ENCODE measurements at places on chromosomes 6 and 20.

DNA sequence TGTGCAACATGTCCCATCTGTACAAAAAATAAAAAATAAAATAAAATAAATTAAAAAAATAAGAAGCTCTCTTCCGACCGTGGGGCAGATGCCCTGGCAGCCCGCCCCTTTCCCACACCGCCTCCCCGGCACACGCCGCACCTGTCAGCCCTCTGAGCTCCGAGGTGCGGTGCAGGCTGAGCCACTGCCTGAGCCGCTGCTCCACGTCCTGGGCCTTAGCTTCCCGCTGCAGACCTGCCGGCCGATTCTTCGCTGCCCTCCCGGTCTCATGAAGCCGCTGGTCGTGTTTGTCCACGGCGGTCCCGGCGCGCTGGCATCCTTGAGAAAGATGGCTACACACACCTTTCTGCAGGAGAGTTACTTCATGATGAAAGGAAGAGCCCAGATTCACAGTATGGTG, 10.7 kb upstream of the CLPSL2 start:
- H3K36me3 ChIP-seq = no peaks in the 10 kb centered on the region
- H3K4me3 ChIP-seq = no peak overlapping the region
- peaks cover 28% of the 10 kb centered on the region for H3K27me3 ChIP-seq
- H3K4me1 ChIP-seq = no peaks in the 10 kb centered on the region
- H3K27ac ChIP-seq = no peak overlapping the region
- no peak for DNase-seq

- H3K27me3 ChIP-seq = no peaks in the 10 kb centered on the region
- peaks cover 35% of the 10 kb centered on the region for H3K4me1 ChIP-seq
- DNase-seq = no peak
- H3K36me3 ChIP-seq = peaks cover 48% of the 10 kb centered on the region
- H3K4me3 ChIP-seq = no peak overlapping the region
- no peak overlapping the region for H3K27ac ChIP-seq
Measured at GRCh38 chr20:48739395-48740291, 88.2 kb downstream of the PREX1 start.

DNA sequence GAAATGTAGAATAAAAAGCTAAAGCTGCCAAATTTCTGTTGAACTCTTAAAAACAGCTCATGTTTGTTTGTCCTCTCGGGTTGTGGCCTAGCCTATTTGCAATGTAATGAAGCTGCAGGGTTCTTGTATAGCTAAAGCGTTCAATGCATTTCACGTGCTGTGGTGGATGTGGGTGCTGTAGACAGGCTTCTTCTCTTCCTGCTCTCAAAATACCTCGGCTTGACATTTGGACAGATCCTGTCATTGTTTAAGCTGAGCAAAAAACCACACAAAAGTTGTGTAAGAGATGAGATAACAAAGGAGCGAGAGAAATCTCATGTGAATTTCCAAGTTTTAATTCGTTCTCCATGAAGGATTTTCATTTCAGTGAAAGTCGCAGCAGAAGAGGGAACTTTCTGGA, 196.3 kb upstream of the UST start:
- H3K4me1 ChIP-seq = peaks cover 3% of the 10 kb centered on the region
- no peak overlapping the region for H3K4me3 ChIP-seq
- DNase-seq = no peak
- no peak overlapping the region for H3K27ac ChIP-seq
- H3K36me3 ChIP-seq = peaks cover 40% of the 10 kb centered on the region
- H3K27me3 ChIP-seq = no peaks in the 10 kb centered on the region

- H3K4me1 ChIP-seq = peaks cover 59% of the 10 kb centered on the region
- no peaks in the 10 kb centered on the region for H3K36me3 ChIP-seq
- peak overlapping the region; percentile 94 for H3K27ac ChIP-seq
- H3K4me3 ChIP-seq = no peak overlapping the region
Measured at GRCh38 chr6:111552241-111552744, 53.4 kb downstream of the TRAF3IP2 start.

GRCh38 chr6:30483677-30484279, 5.5 kb upstream of the HLA-E start:
- no peak overlapping the region for H3K27ac ChIP-seq
- H3K4me1 ChIP-seq = peaks cover 5% of the 10 kb centered on the region
- H3K4me3 ChIP-seq = no peak overlapping the region
- H3K27me3 ChIP-seq = peaks cover 32% of the 10 kb centered on the region
- DNase-seq = peak; percentile 79

DNA sequence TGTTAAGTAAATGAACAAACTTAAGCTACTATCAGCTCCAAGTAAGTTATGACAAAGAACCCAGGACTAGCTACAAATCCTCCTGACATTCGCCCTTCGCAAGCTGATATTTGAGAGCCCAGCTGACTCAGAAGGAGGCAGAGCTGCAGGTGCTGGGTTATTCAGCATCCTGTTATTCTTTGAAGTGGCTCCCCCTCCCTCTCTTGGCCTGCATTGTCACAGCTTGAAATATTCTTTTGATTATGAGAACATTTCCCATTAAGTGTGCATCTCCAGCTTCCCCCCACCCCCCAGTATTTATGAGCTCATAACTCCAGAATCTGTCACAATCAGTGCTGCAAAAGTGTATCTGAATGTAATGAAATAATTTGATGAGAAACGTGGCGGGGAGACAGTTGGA, 78.8 kb upstream of the RALY start:
- no peaks in the 10 kb centered on the region for H3K27me3 ChIP-seq
- no peaks in the 10 kb centered on the region for H3K36me3 ChIP-seq
- H3K4me3 ChIP-seq = no peak overlapping the region
- no peak overlapping the region for H3K27ac ChIP-seq
- H3K4me1 ChIP-seq = peaks cover 4% of the 10 kb centered on the region

- DNase-seq = peak; percentile 35
- no peak overlapping the region for H3K27ac ChIP-seq
- no peaks in the 10 kb centered on the region for H3K36me3 ChIP-seq
- H3K4me3 ChIP-seq = no peak overlapping the region
- peaks cover 41% of the 10 kb centered on the region for H3K4me1 ChIP-seq
Measured at GRCh38 chr6:37134396-37135191, 35.4 kb upstream of the PIM1 start.
